ENCODE measurements at places on chromosomes 7 and 10.

- no peak for DNase-seq
These were observed 36.5 kb upstream of the ECHDC3 start for GRCh38 chr10:11705722-11706121.

GRCh38 chr7:44964831-44965440, 13.9 kb downstream of the MYO1G start:
- no peak for DNase-seq

DNA sequence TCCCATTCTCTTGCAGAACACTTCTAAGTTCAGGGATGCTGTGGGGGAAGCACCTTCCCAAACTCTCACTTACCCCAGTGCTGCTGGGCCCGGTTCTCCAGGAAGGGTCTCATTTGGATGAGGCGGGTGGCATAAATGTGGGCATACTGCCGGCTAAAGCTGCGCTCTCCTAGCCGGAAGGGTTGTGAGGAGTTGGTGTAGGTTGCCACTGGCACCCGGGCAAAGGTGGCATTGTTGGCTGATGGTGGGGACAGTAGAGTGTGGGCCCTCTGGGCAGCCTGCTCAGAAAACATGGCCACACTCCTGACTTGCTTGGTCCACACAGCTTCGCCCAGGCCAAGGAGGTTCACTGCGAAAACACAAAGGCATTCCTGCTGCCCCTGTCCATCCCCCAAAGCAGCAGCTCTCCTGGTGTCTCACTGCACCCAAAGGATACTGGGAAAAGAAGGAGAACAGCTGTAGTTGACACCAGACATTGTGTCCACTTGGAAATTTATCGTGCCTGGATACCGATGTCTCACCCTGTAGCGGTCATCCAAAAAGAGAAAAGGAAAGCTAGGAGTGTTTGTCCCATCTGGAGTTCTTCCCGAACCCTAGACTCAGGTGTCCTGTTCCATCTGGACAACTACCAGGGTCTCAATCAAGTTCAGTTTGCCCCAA, 1.5 kb downstream of the POLD2 start:
- DNase-seq = no peak

GRCh38 chr7:31123726-31124125, 71.6 kb downstream of the ADCYAP1R1 start:
- DNase-seq = no peak

GRCh38 chr10:59143544-59143943, 32.9 kb upstream of the PHYHIPL start:
- DNase-seq = no peak

DNA sequence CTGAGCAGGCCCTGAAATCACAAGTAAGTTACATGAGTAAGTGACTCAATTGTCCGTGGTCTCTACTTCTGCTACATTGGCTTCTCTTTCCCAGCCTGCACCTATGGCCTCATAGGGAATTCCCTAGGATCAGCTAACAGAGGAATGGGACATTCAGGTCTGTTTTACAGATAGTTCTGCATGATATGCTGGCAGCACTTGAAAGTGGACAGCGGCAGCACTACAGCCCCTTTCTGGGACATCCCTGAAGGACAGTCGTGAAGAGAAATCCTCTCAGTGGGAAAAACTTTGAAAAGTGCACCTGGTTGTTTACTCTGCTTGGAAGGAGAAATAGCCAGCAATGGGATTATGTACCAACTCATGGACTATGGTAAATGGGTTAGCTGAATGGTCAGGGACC, 293.1 kb upstream of the CACNA2D1 start:
- no peak for DNase-seq

GRCh38 chr10:73163096-73163495, 4.7 kb downstream of the ECD start:
- DNase-seq = no peak

DNA sequence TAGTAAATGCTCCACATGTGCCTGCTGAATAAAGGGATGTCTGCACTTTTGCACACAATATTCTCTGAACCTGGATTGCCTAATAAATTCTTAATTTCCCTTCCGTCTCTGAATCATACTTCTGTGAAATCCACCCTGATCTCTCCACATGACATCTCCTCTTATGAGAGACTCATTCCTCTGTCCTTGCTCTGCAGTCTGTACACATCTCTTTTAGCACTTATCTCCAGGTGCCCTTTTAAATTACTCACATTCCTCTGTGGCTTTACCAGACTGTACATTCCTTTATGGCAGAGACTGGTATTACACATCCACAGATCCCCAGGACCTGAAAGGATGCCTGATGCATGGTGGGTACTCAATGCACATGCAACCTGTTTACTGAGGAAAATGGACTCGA, 527.6 kb downstream of the PHTF2 start:
- DNase-seq = no peak

DNA sequence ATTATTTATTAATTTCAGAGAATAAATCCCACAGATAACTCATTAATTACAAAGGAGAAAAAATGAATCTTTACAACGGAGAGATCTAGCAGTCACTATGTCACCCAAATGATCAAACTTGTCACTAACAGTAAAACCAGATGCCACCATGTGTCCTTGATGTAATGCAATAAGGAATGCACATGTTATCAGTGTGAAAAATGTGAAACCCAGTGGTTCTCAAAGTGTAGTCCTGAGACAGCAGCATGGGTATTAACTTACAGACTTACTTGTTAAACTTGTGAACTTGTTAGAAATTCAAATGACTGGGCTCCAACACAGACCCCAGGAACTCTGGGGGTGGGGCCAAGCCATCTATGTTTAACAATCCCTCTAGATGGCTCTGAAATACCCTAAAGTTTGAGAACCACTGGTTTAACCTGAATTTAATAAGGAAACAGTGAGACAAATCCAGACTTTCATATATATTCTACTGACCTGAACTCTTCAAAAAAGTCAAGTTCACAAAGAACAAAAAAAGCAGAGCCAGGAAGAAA, 77.4 kb downstream of the RNLS start:
- DNase-seq = no peak
